Activated CD4-positive, alpha-beta T cell treated with anti-CD3 and anti-CD28 coated beads for 36 hours (primary cell): ENCODE measurements at places on chromosomes 7 and 10.

- no peak for DNase-seq
These were observed 125.1 kb upstream of the KCTD7 start for GRCh38 chr7:66503551-66504031.

- DNase-seq, result no peak
These were observed 240.1 kb upstream of the GRB10 start for GRCh38 chr7:51022821-51023220.

DNA sequence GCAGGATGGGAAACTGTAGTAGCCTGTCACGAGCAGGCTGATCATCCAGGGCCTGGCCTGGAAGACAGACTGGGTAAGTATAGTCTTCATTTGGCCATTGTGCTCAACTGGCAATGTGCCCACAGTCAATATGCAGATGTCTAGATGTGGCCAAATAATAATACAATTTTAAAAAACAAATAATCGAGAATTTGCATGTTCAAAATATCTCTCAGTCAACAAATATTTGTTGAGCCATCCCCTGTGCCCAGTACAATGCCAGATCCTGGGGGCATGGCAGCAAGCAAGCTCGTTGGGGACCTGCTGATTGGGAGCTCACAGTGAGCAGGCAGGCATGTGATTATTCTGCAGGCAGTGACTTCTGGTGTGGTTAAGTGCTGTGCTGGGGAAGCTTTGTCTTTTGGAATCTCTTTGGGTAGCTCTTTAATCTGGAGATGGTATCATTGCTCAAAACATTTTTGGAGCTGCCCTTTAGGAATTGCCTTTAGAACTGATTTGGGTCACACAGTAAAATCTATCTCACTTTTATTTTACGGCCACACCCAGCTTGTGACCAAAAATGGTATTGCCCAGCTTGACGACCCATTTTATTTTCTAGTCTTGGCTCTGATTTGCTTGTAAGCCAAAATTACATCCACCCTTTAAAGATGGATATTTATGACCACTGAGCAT, 92.2 kb downstream of the PLCE1 start:
- DNase-seq, result no peak

- DNase-seq, result no peak
These were observed 179.3 kb downstream of the PTN start for GRCh38 chr7:137164251-137164650.

DNA sequence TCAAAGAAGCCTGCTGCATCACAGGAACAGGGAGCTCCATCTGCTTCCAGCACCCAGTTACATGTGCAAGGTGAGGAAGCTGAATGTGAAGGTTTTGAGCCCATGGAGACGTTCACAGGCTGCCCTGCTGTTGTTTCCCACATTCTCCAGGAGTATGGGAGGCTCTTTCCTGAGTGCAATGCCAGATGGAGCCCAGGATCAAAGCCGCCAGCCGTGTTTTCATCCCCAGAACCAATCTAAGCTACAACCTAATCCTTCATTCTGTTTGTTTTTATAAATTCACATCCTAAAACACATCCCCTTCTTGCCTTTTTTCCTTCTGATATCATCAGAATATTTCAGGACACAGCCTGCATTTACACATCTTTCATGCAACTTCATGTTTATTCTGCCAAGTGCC, 98.9 kb upstream of the PRR15 start:
- DNase-seq, result no peak

GRCh38 chr7:141225916-141226618, 152.2 kb downstream of the TMEM178B start:
- no peak for DNase-seq

DNA sequence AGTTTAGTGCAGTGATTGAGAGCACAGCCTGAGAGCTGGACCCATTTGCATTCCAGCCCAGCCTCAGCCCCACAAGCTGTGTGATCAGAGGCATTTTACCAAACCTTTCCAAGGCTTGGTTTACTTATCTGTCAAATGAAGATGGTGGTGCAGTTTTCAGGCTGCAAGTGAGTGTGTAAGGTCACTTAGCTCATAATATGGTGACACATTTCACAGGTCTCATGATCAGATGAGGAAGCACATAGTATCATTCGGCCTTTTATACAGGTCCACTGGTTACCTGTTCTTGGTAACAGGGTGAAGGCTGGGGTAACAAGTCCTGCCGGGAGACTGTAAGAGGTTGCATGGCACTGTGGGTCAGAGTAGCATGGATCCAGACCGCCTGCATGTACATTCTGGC, 371.7 kb downstream of the LRMDA start:
- DNase-seq, result no peak

DNA sequence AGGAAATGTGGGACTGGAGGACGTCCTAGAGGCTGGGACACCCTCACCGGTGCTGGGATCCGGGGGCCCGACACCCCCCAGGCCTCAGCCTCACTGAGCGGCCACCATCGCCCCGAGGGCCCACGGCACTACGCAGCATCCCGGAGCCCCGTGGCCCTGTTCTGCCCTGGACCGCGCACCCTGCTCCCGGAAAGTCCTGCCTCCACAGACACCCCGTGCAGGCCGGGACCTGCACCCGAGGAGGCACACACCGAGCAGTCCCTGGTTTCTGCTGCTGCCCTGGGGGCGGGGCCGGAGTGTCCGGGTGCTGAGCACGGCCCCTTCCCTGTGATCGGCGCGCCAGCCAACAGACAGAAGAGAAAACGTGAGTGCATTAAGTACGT, 18.1 kb upstream of the KNDC1 start:
- no peak for DNase-seq

- no peak for DNase-seq
These were observed 199.1 kb upstream of the LYZL2 start for GRCh38 chr10:30828680-30829079.

GRCh38 chr7:108193594-108194498, 63.7 kb upstream of the LAMB4 start:
- no peak for DNase-seq

DNA sequence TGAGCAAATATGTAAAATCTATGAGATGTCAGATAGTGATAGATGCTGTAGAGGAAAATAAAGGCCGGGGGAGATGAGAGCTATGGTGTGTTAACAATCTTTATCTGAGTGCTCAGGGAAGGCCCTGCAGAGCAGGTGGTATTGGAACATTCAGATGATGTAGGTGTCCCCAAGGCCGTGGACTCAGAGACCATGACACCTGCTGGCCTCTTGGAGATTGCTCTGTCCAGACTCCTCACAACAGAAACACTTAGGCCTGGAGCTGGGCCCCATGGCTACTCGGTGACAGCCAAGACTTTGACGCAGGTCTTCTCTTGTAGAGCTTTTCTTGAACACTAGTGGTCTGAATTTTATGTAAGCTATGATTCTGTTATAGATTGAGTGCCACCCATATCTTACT, 13.3 kb downstream of the AKR1E2 start:
- no peak for DNase-seq

DNA sequence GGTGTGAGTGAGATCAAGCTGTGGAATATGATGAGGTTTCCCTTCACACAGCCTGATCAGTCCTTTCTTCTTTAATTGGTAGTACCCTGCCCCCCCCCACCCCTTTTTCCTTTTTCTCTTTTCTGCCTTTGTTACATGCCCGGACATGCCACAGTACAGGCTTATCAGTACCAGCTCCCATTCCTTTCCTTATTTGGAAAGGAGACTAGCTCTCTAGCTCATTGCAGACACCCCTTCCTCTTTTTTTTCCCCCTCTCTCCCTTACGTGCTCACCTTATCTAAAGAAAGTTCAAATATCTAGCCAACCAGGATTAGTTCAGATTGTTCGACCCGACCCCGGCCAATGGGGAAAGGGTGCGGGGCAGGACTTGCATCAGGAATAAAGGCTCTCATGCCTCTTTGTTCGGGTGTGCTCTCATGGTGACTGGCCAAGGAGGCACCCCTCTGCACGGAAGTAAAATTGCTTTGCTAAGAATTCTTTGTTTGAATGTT, 230.4 kb downstream of the ACTR3B start:
- no peak for DNase-seq

DNA sequence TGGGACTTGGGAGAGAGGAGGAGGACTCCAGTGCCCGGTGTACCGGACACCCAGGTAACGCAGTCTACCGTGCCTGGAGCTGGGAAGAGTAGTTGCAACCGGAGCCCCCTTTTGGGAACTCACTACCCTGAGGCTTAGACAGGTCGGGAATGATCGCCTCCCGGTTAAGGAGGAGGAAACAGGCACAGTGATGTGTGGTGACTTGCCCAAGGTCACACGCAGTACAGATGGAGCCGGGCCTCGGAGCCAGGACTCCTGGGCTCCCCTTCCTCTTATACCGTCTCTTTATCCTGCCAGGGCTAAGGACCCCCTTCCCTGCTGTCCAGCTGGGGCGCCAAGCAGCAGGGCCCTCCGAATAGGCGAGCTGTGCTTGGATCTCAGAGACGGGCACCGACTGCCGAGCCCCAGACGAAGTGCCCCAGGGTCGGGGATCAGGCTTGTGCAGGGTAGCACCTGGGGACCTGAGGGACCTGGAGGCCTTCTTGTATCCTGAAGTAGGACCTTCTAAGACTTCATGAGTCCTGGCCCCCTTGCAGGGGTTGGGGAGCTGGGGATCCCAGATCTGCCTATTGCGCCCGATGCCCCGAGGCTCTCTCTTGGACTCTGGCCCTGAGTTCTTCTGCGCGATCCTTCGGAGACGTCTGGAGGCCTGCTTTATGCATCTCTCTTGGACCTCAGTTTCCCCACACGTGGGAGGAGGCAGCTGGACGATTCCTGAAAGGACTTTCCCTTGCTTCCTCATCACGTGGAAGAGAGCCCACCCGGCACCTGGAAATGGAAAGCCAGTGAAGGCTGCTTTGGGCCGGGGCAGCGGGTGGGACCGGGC, 767 bp upstream of the CYP26A1 start:
- peak; percentile 24 for DNase-seq
